NCI-H1092 treated with DMSO at 0.1 percent for 48 hours (cell line): ENCODE measurements at places on chromosomes 5 and 9.

DNA sequence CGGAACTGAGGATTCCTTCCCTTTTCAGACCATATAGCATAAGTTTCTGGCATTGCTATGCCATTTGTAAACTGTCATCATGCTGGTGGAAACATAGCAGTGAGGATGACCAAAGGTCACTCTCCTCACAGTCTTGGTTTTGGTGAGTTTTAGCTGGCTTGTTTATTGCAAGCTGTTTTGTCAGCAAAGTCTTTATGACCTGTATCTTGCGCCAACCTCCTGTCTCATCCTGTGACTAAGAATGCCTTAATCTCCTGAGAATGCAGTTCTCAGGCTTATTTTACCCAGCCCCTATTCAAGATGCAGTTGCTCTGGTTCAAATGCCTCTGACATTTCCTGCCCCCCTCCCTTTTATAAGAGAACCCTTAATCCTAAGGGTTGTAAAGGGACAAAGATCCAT, 26.7 kb upstream of the GRIA1 start:
- DNase-seq: no peak

DNA sequence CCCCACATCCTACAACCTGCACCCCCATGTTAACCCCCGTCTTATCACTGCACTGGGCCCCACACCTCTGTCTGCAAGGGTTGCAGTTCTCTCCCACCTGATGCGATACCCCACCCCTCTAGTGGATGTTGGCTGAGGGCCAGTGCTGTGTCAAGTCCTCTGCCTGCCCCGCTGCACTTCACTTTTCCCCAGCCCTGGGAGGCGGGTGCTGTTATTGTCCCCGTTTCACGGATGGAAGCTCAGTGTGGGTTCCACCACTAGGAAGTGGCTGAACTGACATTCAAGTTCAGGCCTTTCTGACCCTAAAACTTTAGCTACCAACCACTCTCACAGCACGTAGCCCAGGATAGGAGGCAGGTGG, 3.5 kb downstream of the SNCB start:
- DNase-seq: no peak

DNA sequence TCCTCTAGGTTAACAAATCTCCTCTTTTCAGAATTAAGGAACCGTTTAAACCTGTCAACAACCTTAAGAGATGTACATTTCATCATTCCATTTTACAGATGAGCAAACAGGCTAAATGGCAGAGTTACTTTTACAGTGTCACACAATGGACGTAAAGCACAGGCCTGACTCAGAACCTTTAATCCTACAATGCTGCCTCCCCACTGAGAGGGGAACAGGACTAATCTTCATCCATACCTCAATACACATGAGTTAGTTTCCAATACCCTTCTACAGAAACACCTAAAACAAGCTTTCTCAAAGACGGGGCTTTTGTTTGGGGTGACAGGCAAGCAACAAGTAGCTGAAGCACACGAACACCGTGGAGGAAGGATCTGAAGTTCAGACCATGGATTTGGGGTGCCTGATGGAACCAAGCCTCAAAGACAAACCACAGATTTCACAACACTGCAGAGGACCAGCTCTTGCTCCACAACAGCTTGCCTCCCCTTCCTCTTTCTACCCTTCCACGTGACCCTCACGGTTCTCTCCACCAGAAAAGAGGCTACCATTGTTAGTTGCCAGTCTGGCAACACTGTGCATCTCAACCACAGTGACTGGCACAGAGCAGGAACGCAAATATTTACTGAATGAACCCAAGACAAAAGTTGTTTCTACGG, 1.8 kb downstream of the RNF130 start:
- DNase-seq: peak; percentile 2

DNA sequence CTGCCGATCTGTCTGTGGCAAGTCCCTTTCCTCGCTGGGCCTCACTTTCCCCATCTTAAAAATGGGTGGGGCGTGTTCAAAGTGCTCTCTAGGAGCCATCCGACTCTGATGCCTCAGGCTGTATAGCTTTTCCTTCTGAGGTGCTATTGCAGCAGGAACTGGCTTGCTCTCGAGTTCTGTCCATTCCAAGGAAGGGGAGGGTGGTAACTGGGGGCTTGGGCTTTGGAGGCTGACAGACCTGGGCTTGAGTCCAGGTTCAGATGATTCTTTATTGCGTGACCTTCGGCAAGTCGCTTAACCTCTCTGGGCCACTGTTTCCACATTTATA, 139.5 kb downstream of the RGS3 start:
- DNase-seq: peak; percentile 69

DNA sequence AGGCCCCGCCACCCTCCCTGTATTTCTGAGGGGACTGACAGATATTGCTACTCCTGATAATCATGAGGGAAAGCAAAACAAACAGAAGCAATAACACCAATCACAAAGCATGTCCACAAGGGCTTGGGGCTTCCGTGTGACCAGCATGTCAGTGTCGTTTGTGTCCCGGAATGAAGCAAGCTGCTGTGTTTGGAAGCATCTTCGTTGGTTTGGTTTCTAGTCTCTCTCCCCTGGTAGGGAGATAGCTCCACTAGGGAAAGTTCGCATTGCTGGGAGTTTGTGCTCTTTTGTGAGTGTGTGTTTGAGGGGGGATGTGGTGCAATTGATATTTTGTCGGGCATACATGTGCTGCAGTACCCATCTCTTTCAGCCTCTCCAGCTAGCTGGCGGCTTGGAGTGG, 1.4 kb downstream of the GRIA1 start:
- DNase-seq: no peak

GRCh38 chr9:136385015-136385414, 11.5 kb upstream of the CARD9 start:
- no peak for DNase-seq

DNA sequence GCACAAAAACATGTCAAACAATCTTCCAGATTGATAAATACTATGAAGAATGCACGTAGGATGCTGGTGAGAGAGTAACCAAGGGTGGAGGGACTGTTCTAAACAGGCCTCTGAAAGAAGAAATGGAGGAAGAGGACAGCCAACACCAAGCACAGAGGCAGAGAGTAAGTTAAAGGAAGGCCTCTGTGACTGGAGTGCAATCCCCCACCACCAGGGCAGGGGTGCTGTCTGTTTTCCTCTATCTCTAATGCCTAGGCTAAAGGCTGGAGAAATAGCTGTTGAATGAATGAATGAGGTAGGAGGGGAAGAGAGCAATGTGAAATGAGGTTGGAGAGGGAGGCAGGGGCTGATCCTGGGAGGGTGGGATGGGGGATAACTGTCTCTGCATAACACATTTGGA, 88.9 kb downstream of the ANKRD55 start:
- DNase-seq: no peak

DNA sequence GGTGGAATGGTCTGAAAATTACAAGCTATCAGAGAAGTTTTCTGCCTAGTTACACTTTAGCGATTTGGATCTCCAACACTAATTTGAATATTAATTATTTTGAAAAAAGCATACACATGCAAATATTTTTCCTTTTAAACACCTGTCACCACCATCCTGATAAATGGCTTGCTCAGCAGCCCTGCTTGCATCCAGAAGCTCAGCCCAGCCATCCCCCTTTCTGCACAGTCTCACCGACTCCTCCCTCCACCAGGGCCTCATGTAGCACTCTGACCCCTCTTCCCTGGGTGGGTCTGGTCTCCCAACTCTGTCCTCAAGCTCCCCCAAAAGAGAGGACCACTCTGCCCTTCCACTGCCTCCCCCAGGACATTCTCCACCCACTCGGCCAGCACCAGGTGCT, 70.0 kb downstream of the C5orf15 start:
- no peak for DNase-seq

DNA sequence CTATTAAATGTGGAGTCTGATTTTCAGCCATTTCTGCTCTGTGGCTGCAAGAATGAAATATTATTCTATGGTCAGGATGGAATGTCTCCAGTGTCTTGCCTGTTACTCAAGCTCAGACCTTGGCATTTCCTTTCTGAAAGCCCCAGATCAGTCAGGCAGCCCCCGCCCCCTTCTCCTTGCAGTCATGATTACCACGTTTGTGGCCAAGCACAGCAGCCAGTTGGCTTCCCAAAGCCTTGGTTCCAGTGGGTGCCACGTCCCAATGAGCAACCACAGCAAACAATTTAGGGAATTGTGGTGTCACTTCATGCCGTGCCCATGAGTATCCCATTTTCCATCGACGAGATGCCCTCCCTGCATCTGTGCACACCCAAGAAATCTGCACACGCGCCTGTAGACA, 9.7 kb upstream of the OBP2A start:
- no peak for DNase-seq
